Activated naive CD4-positive, alpha-beta T cell treated with anti-CD3 and anti-CD28 coated beads, Interleukin-2, amount 10 ng/mL, durations not matched to agents 7 days and 5 days (primary cell): ENCODE measurements at places on chromosomes 4 and X.

- no peak for DNase-seq
These were observed 151.3 kb downstream of the RTL9 start for GRCh38 chrX:110509755-110510532.

DNA sequence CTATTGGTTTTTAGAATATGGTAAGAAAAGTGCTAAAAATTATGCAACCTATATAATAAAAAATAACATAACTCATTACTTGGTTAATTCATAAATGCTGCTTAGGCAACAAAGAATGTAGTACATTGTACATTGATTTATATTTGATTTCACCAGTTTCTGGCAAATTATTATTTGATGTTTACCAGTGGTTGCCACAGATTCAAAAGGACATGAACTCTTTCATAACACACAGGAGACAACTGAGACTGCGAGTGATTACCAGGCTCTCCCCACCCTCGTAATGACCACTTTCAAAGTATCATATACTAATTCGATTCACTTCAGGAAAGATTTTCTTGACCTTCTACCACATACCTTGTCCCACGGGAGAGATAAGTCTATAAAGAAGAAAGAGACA, 158.5 kb downstream of the NR3C2 start:
- DNase-seq, result no peak

DNA sequence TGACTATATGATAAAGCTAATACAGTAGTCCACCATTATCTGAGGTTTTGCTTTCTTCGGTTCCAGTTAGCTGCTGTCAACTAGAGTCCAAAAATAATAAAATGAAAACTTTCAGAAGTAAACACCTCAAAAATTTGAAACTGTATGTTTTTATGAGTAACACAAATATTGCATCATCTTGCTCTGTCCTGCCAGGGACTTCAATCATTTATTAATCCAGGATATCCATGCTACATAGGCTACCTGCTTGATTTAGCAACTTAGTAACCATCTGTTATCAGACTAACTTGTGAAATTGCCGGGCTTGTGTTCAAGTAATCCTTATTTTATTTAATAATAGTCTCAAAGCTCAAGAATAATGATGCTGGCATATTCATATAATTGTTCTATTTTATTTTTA, 1537.8 kb upstream of the PABPC4L start:
- no peak for DNase-seq

DNA sequence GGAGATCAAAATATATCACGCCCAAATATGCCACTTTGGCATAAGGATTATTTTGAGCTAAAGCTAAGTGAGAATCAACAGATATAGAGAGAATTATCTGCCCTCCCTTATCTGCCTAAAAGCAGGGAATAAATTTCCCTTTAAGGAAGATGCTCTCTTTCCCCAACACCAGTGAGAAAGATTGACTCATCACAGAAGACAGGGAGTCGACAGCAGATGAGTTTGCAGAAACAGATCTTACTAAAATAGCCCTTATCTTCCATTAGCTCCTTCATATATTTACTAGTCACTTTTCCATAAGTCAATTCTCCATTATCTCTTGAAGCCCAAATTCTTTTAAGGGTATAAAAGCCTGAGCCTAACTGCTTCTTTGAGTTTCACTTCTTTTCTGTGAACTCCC, 156.6 kb downstream of the CAMK2D start:
- no peak for DNase-seq

- no peak for DNase-seq
These were observed 208.7 kb upstream of the FTHL17 start for GRCh38 chrX:31280580-31280979.

DNA sequence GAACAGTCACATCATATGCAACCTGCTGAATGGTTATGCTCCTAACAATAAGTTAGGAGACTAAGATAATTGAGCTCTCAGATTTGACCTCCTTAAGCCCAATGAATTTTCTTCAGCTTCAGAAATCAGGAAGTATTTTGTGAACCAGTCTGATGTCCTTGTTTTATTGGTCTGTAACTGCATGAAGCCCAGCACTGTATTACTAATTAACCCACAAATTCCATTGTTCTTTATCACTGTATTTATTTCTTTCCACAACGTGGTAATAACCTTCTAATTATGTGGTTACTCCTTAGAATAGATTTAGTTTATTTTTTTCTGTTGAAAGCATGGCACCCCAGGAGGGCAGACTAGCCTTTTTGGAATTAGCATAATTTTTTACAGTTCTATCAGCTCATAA, 3.9 kb upstream of the MFAP3L start:
- DNase-seq, result no peak

GRCh38 chr4:53921856-53922255, 142.5 kb downstream of the CHIC2 start:
- no peak for DNase-seq

GRCh38 chr4:112938461-112939058, 110.9 kb upstream of the ANK2 start:
- DNase-seq, result no peak

GRCh38 chrX:111624169-111624568, 56.8 kb upstream of the ALG13 start:
- no peak for DNase-seq

GRCh38 chr4:40322811-40323210, 12.3 kb upstream of the CHRNA9 start:
- no peak for DNase-seq

DNA sequence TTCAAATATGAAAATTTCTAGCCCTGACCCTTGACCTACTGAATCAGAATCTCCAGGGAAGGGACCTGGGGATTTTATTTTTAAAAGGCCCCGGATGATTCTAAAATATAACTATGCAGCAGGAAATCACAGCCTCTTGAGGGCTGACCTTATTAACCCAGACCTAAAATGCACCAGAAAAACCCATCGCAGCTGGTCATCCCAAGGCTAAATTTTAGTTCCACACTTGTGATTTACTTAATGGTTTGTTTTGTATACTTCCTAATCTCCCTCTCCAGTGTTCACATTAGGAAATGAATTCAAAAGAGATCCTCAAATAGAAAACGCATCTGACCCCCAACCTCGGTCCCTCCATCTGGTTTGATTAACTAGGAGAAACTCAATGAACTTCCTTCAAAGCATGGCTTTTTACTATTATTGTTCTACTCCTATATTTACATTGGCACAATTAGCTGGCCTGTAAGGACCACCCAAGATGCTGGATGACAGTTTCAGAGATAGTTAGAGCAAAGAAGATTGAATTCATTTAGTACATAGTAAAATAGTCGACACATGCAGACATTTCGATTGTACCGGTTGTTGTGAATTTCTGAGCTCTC, 147.8 kb upstream of the MED14 start:
- DNase-seq, result no peak

DNA sequence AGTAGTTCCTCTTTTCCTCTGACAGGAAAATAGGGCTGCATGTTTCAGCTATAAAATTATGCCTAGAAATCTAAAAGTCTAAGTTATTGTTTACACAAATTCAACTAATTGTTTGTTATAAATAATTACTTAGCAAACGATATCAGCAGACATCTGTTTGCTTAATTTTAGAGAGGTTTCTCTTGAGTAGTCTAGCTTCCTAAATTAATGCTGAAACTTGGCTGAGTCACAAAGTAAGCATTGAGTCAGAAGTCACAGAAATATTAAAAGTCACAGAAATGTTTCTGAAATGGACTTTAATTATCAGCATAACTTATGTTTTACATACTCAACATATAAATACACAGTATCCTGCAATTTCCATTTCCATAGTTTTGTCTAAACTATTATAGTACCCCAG, 1044.0 kb downstream of the CCSER1 start:
- no peak for DNase-seq
